Left ventricle myocardium superior (tissue), 1 donor: ENCODE measurements at places on chromosomes 5 and 9. TPM values are rescaled to one million over a fixed set of nuclear protein-coding genes. Genes with fewer than 3 reads are reported as not detected.

DNA sequence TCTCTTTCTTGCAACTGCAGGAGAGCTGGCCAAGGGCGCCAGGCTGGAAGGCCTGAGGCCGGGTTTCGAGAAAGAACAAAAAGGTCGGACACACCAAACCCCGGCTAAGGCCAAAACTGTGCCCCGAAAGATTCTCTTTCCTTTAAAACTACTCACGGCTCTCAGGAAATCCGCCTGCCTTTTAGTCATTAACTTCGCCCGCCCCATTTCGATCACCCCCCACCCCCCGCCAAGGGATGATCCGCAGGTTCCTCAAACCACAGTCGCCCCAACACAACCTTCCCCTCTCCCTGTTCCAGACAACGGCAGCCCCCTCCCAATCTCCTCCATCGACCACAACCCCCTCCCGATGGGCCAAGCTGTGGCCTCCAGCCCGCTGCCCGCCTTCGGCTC lies 536 bp downstream of the FEM1C start:
- DNase-seq = peak; percentile 49

DNA sequence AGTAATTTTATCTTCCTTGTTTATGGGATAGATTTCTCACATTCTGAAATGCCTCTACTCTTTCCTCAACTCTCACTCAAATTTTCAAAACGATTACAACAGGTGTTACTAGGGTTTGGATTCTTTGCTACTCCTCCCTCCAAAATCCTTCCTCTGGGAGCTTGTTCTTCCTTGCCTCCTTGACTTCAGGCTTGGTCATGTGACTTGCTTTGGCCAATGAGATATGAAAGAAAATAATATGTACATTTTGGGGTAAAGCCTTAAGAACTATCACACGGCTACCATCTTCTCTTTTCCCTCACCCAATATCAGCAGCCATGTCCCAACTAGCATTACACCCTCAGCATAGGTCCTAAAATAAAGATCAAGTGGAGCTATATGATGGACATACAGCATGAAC lies 28.8 kb upstream of the SLC1A1 start:
- no peak for DNase-seq

- DNase-seq = no peak
Measured at GRCh38 chr5:34563269-34563668, 92.9 kb upstream of the RAI14 start.

- peak; percentile 83 for DNase-seq
Measured at GRCh38 chr9:133581513-133582343, 27.5 kb downstream of the FAM163B start.

DNA sequence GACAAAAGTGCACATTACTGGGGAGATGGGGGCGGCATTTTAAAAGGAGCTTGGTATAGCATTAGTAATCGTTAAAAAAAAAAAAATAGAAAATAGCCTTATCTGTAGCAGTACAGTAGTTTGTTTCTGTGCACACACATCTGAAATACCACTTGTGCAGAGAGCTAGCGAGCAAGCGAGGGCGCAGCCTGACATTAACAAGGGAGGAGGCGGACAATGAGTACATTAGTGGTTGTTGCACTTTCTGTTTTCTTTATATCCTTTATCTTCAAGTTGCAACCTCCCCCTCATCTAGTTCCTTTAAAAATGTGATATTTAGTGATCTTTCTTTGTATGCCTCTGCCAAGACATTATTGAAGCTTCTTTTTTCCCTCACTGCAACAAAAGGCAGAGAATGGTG lies 880 bp upstream of the PTPDC1 start:
- no peak for DNase-seq

GRCh38 chr9:6413365-6414246 lies 607 bp downstream of the UHRF2 start:
- DNase-seq = peak; percentile 39

DNA sequence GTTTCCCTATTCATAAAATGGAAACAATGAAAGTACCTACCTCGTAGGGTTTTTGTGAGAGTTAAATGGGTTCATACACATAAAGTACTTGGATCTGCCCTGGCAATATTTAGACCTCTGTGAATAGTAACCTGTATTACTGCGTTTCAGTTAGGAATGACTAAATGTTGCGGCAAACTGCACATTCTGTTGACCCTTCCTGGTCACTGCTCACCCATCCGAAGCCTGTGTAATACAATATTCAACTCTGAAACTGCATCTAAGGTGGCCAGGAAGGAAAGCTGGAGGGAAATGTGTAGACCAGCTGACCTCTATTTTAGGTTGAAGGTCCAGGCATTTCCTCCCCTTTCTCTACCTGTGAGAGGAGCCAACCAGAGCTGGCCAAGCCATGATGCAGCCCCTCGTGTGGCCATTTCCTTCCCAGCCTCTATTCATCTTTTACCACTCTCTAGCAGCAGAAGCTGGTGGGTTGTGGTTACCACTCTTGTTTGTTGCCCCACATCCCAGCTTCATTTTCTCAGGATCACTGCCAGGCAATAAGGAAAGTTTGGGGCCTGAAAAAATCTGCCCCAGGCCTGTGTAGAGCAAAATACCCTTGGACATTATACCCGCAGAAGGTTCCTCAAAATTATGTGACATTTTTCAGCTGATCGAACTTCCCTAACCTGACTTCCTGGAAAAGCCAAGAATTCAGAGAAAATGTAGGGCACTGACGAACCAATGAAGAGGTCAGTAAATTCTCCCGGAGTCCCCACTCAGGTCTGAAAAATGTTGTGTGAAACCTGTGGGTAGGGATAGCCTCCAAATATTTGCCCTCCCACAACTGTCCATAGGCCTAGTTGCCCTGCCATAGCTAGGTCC lies 20.5 kb upstream of the PDCD1LG2 start:
- DNase-seq = no peak

- DNase-seq = peak; percentile 80
Measured at GRCh38 chr5:177446200-177447065, at the start of gene PRR7. TSS of gene PRR7 (plus strand) at chr5:177446814. CDS start at chr5:177455068, 8,254 bp downstream.

- peak; percentile 98 for DNase-seq
Measured at GRCh38 chr5:96702503-96703383, 40.6 kb downstream of the CAST start.

DNA sequence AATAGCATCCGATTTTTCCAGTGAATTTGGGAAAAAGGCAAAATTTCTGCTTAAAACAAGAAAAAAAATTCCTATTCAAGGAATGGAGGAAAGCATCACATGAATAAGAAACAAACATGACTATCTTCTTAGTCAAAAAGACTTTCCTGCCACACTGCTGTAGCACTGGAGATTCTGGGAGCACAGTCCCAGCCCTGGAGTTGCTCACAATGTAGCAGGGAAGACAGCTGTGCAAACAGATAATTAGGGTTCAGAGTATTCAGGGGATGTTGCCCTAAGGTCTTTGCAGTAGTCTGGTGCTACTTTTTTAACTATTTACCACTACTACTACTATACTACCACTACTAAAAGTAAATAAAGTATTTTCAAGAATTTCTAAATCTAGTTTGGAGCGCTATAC lies 86.5 kb downstream of the BNC2 start:
- DNase-seq = no peak

GRCh38 chr5:97006454-97007060 lies 70.7 kb downstream of the LNPEP start:
- DNase-seq = no peak

DNA sequence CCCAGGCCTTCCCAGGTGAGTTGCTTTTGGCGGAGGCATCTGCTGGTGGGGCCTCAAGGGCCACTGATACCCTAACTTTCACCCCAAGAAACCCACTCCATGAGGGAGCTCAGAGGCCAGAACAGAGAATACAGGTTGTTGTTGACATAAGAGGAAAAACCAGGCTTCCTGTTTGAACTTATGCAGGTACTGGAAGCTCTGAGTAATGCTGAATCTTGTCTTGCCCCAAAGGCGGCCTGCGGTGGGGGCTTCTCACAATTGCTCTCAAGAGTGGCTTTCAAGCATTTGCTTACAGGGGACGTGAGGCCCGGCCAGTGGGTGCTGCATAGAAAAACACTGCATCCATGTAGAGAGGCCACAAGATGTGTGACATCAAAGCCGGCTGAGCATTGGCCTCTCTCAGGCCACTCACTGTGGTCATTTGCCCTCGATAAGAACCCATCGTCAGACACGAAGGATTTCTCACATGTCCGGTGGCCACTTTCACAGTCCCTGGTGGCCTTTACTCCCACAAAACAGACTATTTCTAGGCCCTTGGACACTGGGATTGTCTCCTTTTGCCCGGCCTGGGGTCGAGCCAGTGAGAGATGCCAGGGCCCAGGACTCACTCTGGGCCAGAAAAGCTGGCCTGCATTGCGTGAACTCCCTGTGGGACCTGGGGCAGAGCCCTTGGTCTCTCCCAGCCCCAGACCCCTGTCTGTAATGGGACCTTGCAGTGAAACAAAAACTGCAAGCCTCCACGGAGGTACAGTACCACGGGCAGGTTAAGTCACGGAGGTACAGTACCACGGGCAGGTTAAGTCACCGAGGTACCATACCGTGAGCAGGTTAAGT lies 34.5 kb upstream of the TCF7 start:
- no peak for DNase-seq

DNA sequence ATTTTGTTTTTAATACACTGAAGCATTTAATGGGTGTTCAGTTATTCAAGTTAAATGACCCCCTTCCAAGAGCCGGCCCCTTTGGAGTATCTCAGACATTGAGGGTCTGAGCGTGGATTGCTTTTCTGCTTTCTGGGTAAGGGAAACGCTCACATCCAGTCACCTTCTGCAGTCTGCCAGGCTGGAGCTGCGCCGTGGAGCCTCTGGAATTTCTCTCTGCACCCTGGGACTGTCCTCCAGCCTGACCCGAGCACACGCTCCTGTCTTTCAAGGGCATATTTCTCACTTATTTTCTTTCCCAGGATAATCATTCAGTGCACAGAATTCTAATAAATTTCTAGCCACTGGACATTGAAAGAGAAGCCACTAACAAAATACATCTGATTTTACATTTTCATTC lies 13.4 kb downstream of the FAM240B start:
- DNase-seq = peak; percentile 50

- DNase-seq = no peak
Measured at GRCh38 chr9:100397529-100398266, 29.2 kb upstream of the MSANTD3 start.

GRCh38 chr5:132655821-132656773 lies 1.9 kb upstream of the IL13 start:
- no peak for DNase-seq

- no peak for DNase-seq
Measured at GRCh38 chr9:92726348-92726747, 38.3 kb downstream of the BICD2 start.

GRCh38 chr9:125774106-125774505 lies 26.9 kb downstream of the PBX3 start:
- DNase-seq = no peak

The ZNF462 gene
- total RNA-seq = 23.0 TPM

The HAPLN1 gene
- 0.05 TPM for total RNA-seq

The LECT2 gene
- total RNA-seq = not detected

The CCL28 gene
- 0.55 TPM for total RNA-seq

The FANCG gene
- 4.4 TPM for total RNA-seq

The TMOD1 gene
- 205 TPM for total RNA-seq

The TNFSF15 gene
- not detected for total RNA-seq

The CNTFR gene
- total RNA-seq = 3.3 TPM
